Bronchial smooth muscle cell (primary cell): ENCODE measurements at places on chromosomes 1 and 21. TPM values are rescaled to one million over a fixed set of nuclear protein-coding genes. Genes with fewer than 3 reads are reported as not detected.

Gene PPIAL4G
- total RNA-seq, result under 0.01 TPM in 1 of 2 replicates, not detected in the other

Gene ECE1
- total RNA-seq, result 26.2 and 40.7 TPM in 2 replicates

Gene C1orf87
- total RNA-seq, result not detected in 2 replicates

Gene ANGEL2
- 36.0 and 46.3 TPM in 2 replicates for total RNA-seq

Gene SELP
- not detected in 2 replicates for total RNA-seq
